ENCODE measurements at places on chromosomes 16 and 17.

DNA sequence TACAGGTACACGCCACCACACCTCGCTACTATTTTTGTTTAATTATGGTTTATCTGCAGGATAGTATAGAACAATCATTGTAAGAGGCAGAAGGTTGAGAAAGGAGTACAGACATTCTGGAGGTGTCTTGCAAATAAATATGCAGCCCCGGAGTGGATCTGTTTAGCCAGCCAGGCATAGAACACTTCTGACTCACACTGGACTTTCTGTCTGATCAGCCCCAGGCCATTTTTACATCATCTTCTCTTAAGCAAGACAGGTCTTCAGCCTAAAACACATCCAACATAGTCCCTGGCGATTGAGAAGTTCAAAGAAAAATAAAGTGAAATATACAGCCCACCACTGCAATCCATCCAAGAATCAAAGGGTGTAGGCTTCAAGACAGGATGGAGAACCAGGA, 81.4 kb downstream of the XYLT1 start:
- no peak for DNase-seq

GRCh38 chr17:21249920-21250703, 3.1 kb downstream of the NATD1 start:
- no peak for DNase-seq

GRCh38 chr17:50986989-50987660, 121.0 kb upstream of the TOB1 start:
- DNase-seq: no peak

GRCh38 chr17:64507413-64507782, 621 bp downstream of the CEP95 start:
- DNase-seq: peak; percentile 72

GRCh38 chr16:82240111-82240510, 70.1 kb upstream of the MPHOSPH6 start:
- DNase-seq: no peak

GRCh38 chr17:76154292-76154691, 13.2 kb upstream of the FOXJ1 start:
- no peak for DNase-seq

DNA sequence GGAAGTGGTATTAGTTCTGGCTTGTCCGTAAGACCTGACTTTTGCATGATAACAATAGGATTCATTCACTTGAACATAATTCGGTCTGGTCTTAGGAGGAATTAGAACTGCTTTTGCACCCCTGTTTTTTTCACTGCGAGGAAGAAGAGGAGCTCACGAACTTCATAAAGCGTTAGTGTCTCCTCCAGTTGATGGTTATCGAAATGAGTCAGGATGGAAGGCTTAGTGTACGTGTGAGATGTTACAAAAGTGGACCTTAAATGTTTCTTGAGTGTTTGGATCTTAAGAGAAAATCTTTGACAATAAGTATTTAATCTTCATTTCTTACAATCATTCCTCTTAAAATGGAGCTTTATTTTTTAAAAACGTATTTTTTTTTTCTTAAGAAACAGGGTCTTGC, 52.8 kb downstream of the USP10 start:
- DNase-seq: no peak

GRCh38 chr16:57972306-57972705, 1.4 kb upstream of the CNGB1 start:
- no peak for DNase-seq

DNA sequence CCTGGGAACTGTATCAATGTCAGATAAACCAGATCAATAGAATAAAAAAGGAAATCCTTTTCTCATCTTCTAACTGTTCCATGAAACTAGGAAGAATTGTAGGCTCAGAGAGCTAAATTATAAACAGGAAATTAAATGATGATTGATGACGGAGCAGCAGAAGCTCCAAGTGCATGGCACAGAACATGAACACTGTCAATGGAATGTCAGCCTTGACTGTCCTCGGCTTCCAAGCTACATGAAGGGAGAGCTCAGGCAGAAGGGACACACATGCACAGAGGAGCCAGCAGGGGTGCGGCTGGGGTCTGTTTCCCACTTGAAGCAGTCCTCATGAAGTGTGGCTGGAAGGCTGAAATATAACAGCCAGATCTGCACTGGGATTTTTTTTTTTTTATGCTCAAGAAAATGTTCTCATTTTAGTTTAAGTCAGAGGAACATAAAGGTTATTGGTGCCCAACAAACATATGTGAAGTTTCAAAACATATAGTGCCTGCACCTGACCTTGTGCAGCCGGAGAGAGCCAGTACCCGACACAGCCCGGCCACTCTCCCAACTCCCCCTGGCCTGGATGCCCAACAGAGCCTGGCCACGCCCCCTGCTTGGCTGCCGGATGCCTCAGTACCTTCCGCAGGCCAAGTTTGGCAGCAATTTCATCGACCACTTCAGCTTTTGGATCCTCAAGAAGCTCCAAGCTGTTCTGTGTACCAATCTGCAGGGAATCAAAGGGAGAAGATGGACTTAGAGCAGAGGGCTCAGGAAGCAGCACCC, 37.0 kb downstream of the NPLOC4 start:
- DNase-seq: no peak

- DNase-seq: no peak
Measured at GRCh38 chr16:3113765-3114479, 1.5 kb downstream of the ZNF205 start.

DNA sequence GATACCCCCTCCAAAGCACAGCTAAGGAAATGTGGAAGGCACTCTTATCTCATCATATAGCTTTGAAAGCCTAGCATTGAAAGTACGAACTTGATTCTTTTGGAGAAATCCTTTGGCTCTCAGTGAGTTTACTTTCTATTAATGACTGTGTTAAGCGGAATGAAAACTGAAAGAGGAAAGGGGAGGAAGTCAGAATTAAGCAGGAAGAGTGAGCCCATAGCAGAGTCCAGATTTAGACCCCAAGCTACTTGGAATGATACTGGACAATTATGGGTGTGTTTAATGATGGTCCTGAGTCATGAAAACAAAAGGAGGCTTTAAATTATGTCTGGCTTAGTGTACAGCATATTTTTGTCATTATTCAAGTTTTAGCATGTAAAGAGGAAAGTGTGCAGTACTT, 42.2 kb downstream of the TENT4B start:
- no peak for DNase-seq

GRCh38 chr16:47667956-47668355, 206.8 kb downstream of the PHKB start:
- DNase-seq: no peak

GRCh38 chr16:35195173-35195863, 1735.9 kb downstream of the TP53TG3F start:
- DNase-seq: no peak

- DNase-seq: no peak
Measured at GRCh38 chr16:25109643-25110042, 1.9 kb upstream of the LCMT1 start.

DNA sequence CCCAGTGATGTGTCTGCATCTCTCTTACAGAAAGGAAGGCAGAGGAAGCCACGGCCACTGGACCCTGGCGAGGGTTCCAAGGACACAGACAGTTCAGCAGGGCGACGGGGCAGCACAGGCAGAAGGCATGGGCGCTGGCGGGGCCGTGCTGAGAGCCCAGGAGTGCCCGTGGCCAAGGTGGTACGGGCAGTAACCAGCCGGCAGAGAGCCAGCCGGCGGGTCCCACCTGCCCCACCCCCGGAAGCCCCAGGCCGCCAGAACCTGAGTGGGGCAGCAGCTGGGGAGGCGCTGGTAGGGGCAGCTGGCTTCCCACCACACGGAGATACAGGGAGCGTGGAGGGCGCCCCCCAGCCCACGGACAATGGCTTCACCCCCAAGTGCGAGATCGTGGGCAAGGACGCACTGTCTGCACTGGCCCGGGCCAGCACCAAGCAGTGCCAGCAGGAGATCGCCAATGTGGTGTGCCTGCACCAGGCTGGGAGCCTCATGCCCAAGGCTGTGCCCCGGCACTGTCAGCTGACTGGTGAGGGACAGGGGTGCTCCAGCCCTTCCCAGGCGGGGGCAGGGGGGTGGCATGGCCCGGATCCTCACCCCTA, 7.8 kb downstream of the XYLT2 start:
- no peak for DNase-seq

DNA sequence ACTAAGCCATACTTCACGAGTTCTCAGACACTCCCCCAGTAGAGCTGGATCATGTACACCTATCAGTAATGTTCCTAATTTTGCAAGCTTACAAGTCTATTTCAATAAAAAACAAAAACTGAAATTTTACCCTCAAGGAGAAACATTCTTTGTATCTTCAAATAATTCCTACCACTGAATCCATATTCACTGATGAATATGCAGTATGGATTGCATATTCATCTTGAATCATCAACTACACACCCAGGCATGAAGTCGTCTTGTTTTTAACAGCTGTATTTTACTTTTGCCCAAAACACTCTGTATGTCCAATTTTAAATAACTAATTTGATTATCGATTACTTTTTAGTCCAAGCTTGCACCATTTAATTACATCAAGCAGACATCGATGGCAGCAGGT, 31.8 kb downstream of the ZDHHC7 start:
- DNase-seq: no peak

GRCh38 chr16:27425961-27426360, 24.0 kb downstream of the IL21R start:
- no peak for DNase-seq

GRCh38 chr16:4018391-4018790, 97.9 kb downstream of the ADCY9 start:
- DNase-seq: no peak

GRCh38 chr17:3688852-3689261, 7.1 kb downstream of the P2RX5 start:
- DNase-seq: no peak

- DNase-seq: no peak
Measured at GRCh38 chr17:50677851-50678375, 29.8 kb downstream of the ANKRD40 start.

DNA sequence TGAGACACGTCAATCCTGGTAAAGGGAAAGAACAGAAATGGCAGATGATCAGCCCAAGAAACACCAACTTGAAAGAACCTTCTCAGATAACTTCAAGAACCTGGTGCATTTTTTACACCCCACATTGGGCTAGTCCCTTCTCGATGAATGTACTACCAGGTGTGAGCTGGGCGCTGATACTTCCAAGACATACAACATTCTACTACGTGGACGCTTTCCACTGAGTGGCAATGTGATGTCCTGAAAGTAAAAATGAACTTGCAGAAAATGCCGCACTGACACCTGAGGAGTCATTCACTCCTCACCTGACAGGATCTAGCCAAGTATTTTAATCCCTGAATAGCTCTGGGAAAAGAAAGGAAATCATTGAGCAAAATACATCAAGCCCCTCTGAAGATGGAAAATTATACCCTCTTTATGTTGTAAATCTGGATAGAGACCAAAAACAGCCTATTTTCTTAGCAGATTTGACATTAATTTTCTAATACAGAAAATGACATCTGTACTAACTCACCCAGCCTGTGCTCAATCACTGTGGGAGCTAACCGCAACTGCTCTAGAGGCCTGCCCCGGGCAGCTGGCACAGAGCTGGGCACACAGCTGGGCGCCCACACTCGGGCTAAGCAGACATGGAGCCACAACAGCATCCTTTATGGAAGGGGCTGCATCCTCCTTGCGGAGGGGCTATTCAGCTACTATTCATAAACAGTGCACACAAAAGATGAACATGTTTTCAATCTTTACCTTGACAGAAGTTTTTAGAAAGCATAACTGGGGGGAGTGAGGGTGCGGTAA, 16.2 kb downstream of the SNN start:
- no peak for DNase-seq

DNA sequence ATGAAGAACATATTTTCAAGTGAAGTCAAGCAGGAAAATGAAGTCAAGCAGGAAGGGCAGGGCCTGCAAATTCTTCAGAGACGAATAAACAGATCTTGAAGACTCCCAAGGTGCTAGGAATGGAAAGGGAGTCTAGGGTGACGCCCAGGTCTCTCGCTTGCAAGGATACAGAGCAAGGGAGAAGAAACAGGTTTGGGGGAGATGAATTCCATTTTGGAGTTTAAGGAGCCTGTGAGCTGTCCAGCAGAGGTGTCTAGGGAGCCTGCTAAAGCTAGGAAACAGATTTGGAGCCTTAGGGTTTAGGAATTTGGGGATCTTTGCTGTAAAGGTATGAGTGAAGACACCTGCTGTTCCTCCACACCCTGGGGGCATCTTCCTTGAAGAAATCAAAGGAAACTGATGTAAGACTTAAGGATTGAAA, 2.0 kb upstream of the UNKL start:
- no peak for DNase-seq

DNA sequence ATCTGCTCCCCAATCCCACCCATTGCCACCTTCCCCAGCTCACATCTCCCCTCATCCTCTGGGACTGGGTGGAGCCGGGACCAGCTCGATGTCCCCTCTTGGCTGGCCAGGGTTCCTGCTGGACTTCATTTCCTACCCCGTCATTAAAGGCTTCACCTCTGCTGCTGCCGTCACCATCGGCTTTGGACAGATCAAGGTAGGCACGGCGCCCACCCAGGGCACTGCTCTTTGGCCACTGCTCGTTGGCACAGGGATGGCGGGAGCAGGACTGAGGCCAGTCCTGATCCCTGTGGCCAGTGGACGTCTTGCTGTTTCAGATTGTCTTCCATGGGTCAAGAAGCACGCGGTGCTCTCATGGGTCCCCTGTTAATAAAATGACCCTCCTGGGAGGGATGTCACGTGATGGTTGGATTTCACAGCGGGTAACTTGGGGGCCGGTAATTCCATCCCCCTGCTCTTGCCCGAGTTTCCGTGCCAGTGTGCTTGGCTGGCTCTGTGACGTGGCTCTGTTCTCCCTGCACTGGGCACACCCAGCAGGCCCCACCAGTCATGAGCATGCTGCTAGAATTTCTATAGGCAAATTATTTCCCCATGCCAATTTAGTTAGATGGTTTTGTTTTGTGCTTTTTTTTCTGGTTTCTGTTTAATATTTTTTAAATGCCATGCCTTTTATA, 3.1 kb downstream of the SLC26A11 start:
- DNase-seq: no peak

DNA sequence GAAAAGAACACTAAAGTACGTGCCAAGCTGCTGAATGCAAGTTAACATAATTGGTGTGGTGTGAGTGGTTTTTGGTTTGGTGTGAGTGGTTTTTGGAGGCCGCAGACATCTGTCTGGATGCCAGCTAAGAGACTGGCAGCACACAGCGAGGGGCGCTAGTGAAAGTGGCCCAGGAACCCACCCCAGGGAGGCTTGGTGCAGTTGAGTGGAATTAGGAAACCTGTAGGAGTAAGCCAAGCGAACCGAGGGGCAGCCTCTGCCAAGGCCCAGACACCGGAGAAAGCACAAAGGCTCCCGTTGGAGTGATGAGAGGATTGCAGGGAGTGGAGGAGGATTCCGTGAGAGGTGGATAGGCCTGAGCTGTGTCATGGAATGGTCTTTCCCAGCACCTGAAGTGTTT, 24.6 kb upstream of the SLC5A11 start:
- no peak for DNase-seq

GRCh38 chr17:77370586-77370985, 229.8 kb downstream of the SEC14L1 start:
- no peak for DNase-seq

- no peak for DNase-seq
Measured at GRCh38 chr16:53805113-53805512, 101.2 kb downstream of the FTO start.

GRCh38 chr16:89002851-89003830, 26.1 kb upstream of the CBFA2T3 start:
- DNase-seq: no peak

GRCh38 chr16:35562919-35563318, 2103.5 kb downstream of the TP53TG3F start:
- DNase-seq: no peak

- DNase-seq: no peak
Measured at GRCh38 chr17:72204742-72205141, 83.9 kb downstream of the SOX9 start.

GRCh38 chr16:59046335-59046734, 312.2 kb upstream of the GOT2 start:
- no peak for DNase-seq
